ENCODE measurements at places on chromosomes 6 and 20. TPM values are rescaled to one million over a fixed set of nuclear protein-coding genes. Genes with fewer than 3 reads are reported as not detected.

DNA sequence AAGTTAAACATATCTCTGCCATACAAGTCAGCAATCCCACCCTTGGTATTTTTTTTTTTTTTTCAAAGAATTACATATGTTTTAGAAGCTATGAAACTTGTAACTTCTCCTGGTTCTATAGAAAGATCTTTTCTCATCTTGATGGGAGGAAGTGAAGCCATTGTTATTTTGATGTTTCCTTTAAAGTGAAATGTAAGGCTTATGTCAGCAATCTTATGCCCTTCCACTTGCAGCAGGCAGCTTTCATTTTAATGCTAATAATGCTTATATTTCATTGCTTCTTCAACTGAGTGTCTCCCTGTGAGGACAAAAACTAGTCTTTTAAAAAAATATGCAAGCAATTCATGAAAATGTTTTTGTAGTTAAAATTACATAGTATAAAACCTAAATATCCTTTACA, 1614.7 kb downstream of the KHDRBS2 start:
- DNase-seq: no peak

DNA sequence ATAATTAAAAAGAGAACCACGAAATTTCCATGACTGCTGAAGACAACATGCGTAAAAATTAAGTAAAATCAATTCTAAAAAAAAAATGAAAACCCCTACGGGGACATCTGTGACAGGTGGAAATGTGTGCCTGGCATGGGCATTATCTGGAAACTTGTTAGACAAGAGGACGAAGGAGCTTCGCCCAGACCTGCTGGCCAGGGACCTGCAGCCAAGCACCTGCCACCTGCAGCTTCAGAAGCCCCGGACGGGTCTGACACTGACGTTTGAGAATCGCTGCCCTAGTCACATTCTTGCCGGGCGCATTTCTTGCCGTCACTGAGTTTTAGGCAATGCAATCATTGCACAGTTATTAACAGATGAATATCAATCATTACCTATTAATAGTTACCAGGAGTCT, 140.3 kb downstream of the SMOC2 start:
- no peak for DNase-seq

DNA sequence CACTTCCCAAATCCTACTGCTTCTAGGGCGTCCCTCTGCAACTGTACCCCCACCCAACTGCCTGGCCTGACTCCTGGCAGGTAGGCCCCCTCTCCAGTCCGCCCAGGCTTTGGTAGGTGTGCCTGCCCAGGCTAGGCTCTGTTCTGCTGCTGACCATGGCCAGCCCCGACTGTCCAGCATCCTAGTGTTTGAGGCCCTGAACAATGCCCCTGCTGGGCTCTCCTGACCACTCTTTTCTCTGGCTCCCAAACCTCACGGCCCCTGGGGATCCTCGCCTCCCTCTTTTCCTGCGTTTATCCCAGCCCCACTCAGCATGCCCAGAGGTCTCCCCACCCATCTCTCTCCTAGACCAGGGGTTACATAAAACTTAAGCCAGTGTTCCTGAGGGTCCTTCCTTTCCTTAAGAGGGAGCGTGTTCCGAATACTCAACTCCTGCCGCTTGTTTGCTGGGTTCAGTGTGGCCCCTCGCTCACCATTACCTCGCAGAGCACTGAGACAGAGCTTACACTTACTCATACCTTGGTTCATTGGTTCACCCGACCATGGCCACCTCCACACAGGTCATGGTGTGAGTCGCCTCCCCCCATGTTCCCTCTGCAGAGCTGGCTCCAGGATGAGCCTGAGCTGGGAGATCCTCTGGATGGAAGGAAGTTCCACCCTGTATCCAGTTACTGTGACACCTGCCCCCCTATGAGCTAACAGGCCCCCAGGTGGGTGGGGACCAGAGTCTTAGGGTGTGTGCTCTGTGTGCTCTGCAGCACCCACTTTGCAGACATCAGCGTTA, 21.0 kb upstream of the MYT1 start:
- DNase-seq: no peak

DNA sequence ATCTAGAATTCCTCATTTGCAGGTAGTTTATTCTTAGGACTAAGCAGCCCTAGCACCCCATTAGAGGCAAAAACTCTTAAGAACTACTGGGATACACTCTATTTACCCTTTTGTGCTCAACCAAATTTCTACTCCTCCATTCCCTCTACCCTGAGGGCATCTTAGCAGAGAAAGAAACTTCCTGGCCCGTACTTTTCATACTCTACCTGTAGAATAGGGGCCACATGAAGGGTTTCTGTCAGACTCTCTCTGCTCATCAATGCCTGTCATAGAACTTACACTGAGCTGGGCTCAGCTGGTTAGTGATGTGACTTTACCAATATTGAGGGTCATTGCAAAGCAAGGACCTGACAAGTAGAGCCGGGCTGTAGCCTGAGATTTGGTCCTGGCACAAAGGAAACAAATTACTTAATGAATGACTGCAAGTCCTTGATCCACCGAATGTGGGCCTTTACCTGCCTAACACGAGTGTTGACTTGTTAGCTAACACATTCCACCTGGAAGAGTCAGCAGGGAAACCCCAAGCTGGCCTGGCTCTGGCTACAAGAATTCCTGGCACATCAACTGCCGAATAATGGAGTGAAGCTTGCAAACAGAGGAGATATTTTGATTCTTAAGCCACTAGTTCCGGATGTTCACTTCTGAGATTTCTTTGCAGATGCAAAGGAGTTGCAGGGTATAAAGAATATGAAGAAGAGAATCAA, 280.5 kb upstream of the JAG1 start:
- DNase-seq: no peak

DNA sequence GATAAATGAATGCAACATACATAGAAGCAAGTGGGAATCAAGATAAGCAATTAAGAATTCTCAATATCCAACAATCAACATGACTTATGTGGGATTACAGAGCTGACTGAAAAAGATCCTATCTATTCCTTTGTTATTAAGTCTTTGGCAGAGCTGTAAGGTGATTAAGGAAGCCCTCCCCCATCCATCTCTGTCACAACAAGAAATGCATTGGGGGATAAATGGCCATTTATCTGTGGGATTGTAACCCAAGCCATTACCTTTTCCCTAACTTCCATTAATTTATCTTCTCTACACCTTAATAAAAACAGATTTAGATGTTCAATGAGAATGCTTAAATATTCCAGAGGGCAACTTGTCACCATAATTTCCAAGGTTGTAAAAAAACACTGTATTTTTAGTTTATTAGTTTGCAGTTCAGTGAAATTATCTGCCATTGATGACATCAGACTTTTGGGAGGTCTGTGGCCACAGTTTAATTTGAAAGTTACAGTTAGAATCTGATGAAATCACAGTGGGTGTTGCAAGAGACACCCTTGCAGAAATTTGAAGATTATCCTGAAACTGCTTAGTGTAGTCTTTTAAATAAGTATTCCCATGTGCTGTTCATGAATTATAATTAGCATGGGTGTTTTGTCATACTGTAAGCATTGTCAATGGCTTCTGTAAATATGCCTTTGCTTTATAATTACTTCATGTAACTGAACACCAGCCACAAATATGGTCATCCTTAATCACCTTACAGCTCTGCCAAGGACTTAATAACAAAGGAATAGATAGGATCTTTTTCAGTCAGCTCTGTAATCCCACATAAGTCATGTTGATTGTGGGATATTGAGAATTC, 49.4 kb upstream of the FYN start:
- no peak for DNase-seq

- no peak for DNase-seq
These were observed 207.9 kb upstream of the MARCKS start for GRCh38 chr6:113649276-113649675.

DNA sequence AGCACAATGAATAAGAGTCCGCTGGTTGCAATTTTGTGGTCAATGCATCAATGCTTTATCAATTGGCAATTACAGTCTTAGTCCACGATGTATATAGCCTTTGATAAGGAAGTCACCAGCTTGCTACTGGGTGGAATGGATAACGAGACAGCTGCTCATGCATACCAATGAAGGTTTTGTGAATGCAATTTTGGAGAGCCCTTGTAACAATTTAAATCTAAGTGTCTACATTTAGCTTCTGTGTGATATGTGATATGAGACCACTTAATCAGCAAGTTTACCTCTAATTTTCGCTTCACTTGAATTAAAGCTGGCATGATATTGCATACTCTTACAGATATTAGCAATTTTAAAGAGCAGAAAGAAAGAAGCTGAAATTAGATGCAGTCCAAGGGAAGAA, 543.9 kb downstream of the RNF144B start:
- DNase-seq: no peak

CALHM4 gene
- total RNA-seq: not detected

IYD gene
- not detected for total RNA-seq

FKBP1A gene
- 330 TPM for total RNA-seq

C20orf141 gene
- not detected for total RNA-seq

PNLDC1 gene
- total RNA-seq: 0.74 TPM
